ENCODE measurements at places on chromosomes 3 and 15.

GRCh38 chr3:184134746-184135148, 411 bp upstream of the EIF2B5 start:
- no peak for DNase-seq

DNA sequence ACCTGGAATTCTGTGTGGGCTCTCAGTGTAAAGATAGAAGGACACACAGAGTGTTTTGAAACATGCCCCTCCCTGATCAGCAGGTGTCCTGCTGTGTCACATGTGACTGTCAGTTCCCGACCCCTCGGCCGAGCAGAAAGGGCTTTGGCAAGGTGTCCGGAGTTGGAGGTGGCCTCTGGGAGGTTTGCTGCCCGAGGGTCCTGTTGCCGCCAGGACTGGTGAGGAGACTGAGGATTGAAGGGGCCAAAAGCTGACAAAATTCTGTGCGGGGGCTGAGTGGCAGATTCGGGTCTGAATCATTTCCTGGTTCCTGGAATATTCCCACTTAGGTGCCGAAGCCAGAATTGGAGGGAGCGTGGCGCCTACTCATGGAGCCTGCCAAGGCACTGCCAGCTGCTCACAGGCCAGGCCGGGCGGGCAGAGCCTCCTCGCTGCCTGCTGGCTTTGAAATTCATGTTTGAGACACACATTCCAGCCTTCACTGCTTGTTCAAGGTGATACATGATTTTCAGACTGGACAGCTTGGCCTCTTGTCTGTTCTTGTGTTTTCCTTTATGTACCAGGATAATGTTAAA, 83.8 kb downstream of the APBA2 start:
- no peak for DNase-seq

DNA sequence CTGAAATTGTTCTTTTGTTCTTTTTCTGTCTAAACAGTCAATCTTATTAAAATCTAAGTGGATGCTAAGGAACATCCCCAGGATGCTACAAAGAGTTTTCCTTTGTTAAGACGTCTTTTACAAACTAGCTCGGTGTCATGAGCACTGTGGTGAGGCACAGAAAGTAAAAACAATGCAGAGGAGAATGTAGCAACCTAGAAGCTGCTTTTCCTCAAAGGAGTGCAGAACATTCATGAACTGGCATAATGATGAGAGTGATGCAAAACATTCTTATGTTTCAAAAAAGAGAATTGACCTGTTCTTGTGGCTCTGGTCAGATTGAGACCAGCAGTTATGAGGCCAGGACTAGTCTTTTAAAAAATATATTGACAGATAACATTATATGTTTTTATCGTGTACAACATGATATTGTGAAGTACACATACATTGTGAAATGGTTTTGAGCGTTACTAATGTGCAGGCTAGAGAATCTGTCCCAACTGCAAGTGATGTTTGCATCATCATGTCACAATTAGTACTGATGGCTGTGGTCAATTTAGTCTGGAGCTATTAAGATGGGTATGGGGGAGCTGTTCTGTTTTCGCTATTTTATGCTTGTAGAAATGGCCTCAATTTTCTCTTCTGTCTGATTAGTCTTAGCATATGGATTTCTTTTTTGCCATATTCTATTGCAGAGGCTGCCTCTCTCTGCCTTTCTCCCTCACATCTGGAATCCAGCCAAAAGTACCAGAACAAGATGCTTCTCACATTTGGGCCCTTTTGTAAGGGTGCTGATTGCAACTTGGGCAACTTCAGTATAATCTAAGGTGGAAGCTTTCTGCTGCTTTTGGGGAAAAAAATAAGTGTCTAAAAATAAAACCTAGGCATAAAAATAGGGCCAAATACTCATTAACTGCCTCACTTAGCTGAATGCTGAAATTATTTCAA, 50.2 kb downstream of the HHLA2 start:
- DNase-seq = no peak

DNA sequence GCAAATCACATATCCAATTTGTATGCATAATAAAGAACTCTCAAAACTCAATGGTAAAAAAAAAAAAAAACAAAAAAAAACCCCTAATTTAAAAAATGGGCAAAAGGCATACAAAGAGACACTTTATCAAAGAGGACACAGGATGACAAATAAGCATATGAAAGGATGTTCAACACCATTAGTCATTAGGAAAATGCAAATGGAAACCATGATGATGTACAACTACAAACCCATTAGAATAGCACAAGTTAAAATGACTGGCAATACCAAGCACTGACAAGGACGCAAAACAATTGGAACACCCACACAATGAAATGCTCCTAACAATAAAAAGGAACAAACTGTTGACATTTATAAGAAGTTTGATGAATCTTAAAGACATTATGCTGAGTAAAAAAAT, 63.4 kb upstream of the ADAMTS17 start:
- no peak for DNase-seq

- no peak for DNase-seq
Observed at GRCh38 chr3:101509281-101509680, 3.7 kb downstream of the SENP7 start.

- no peak for DNase-seq
Observed at GRCh38 chr3:54819946-54820345, 107.9 kb downstream of the LRTM1 start.

DNA sequence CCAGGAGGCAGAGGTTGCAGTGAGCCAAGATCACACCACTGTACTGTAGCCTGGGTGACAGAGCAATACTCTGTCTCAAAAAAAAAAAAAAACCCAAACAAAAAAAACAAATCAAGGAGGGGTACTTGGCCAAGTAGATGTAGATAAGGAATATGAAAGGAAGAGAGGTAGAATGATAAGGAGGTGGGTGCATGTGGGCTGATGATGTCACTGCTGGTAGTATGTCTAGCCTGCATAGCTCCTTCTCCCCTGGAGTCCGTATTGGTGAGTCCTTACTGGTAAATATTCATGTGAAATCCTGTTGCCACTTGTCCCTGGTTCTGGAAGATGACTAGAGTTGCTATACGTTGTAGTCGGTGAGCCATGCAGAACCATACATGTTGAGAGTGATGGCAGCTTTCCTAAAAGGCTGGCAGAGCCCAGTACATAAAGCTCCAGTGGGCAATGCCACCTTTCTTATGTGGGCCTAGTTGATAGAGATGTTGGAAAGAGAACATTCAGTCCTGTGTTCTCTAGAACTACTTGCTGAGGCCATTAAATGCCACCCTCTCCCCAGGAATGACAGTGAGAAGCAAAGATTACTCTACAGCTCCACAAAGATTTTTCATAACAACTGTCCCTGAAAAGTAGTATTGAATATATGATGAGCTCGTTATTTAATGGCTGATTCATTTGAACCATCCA, 11.0 kb downstream of the KAT2B start:
- no peak for DNase-seq

- DNase-seq = no peak
Observed at GRCh38 chr3:140822401-140823047, 119.1 kb upstream of the SLC25A36 start.

- DNase-seq = no peak
Observed at GRCh38 chr3:138696666-138697370, 88.2 kb downstream of the FAIM start.

DNA sequence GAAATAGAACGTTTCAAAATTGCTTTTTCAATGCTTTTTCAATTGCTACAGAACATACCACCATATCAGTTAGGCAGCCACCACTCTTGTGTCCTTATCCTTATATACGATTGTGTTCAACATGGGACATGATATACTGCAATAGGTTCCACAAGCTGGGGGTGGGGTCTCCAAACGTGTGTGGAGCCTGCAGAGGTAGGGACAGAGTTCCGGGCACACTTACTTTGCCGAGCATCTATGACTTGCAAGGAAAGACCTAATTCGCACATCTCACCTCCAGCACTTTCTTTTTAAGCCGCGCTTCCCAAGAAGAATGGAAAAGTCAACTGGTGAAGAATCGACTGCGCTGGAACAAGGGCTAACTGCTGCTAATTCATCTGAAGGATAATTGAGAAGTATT, 39.6 kb upstream of the SFMBT1 start:
- no peak for DNase-seq

- DNase-seq = no peak
Observed at GRCh38 chr3:43054754-43055153, 51.1 kb downstream of the POMGNT2 start.

DNA sequence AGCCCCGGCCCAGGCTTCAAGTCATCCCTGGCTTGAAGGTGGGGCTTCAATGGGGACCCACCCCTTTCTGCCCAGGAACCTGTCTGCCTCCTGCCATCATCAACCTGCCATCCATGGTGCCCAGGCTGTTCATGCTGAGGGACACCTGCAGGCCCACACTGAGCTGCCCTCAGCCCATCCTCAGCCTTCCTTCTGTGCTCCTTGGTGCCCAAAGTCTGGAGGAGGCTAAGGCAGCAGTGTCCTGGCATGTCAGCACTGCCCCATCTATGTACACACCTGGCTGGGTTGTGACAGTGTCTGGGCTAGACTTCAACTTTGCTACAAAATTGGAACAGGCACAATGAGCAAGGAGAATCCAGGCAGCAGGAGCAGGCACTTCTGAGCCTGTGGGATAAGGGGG, 745.3 kb upstream of the EPHA6 start:
- DNase-seq = no peak

DNA sequence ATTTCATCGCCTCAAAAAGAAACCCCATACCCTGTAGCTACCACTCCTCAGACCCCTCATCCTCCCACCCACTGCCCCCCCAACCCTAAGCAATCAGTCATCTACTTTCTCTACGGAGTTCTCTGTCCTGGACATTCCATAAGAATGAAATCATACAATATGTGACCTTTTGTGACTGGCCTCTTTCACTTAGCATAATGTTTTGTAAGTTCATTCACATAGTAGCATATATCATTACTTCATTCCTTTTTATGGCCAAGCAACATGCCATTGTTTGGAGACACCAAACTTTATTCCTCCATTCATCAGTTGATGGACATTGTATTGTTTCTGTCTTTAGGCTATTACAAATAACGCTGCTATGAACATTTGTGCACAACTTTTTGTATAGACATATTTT, 64.2 kb downstream of the TNIK start:
- no peak for DNase-seq

- DNase-seq = no peak
Observed at GRCh38 chr3:120907659-120908029, 361 bp upstream of the STXBP5L start.

- no peak for DNase-seq
Observed at GRCh38 chr3:33385423-33385822, 54.8 kb downstream of the UBP1 start.
